Mesenteric fat pad (tissue), 1 donor: ENCODE measurements at places on chromosomes 6 and 20. TPM values are rescaled to one million over a fixed set of nuclear protein-coding genes. Genes with fewer than 3 reads are reported as not detected.

DNA sequence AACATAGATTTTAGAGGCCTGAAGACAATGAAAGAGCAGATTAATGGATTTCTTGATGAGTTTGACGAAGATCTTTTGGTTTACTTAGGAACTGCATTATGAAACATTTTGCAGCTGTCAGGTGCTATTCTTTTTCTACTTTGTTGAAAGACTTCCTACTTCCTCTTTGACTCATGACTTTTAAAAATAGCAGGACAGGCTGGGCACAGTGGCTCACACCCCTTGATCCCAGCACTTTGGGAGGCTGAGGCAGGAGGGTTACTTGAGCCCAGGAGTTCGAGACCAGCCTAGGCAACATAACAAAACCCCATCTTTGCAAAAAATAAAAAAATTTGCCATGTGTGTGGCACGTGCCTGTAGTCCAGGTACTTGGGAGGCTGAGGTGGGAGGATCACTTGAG, 52.0 kb downstream of the ITCH start:
- no peak for DNase-seq

DNA sequence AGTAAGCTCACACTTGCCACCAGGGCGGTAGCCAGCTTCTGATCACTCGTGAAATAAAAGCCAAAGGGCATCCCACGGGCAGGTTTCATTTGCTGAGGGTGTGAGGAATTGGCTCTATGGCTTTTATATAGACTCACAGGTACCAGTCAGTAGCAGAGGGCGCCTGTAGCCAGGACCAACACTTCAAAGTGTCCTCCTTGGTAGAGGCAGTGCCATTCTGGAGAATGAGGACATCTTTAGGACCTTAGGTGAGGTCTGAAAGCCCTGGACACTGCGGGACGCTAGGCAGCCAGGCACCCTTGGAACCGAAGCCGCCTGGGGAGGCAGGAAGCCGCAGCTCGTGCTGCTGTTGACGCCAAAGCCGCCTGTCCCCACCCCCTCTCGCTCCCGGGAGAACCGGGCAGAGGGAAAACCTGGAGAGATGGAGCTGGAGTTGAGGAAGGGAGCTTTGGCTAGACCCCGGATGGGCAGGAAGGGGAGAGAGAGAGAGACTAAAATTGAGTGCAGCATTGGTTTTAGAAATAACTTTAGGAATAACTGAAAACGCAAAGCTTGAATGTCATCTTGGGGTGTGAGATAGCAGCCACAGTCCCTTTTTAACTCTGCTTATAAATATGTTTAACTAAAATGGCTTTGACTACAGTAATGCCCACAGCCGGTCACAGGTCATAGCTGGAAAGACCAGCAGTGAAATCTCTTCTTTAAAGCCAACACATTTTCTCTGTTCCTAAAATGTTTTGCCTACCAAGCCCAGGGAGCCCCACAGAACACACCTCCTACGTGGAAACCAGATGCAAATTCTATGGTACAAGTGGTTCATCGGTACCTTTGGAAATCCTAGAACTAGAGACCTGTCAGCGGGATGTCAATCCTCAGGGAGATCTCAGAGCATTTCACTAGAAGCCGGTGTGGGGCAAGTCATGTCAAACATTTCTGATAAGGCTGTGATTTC, 128.5 kb upstream of the CDYL start:
- no peak for DNase-seq

DNA sequence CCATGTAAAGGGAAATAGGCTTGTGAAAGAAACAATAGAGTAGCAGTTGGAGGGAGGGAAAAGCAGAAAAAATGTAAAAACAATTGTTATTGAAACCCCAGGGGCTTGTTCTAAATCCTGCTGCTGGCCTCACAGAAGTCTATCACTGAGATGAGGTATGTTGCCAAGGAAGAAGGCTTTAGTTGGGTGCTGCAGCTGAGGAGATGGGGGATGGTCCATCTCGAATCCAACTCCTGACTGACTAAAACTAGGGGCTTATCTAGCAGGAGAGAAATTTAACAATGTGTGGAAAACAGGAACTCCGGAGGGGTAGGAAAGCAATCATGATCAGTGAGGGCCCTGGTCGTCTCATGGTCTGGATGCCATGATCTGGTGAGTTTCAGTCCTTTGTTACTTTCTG, 225.0 kb upstream of the EXOC2 start:
- DNase-seq, result no peak

DNA sequence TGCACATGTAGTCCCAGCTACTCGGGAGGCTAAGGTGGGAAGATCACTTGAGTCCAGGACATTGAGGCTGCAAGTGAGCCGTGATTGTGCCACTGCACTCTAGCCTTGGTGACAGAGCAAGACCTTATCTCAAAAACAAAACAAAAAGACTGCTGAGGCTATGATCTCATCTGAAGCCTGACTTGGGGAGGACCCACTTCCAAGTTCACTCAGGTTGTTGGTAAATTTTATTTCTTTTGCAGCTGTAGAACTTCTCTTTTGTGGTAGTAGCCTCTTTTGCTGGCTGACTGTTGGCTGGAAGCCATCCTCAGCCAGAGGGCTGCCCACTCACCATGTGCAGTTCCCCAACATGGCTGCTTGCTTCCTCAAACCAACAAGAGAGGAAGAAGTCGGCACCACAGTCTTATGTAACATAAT, 36.8 kb upstream of the ME1 start:
- no peak for DNase-seq

GRCh38 chr6:111685058-111685457, 79.4 kb upstream of the TRAF3IP2 start:
- DNase-seq, result no peak

- no peak for DNase-seq
These were observed 333 bp upstream of the SMIM13 start for GRCh38 chr6:11093376-11093625.

DNA sequence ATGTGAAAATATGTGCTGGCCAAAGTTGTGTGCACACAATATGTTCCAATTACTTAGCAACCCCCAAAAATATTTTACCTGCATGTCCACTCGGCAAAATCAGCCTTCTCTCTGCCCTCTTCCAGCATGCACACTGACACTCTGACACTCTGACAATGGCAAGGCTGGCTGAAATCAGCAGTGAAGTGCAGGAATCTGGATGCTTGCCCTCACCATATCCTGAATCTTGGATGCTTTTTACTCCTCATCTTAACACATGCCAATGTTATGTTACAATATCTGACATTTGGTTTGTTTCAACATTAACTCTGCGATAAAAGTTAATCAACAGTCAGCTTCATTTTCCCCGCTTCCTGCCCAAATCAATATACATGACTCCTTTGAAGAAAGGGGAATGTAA, 203.2 kb downstream of the COL9A1 start:
- no peak for DNase-seq

DNA sequence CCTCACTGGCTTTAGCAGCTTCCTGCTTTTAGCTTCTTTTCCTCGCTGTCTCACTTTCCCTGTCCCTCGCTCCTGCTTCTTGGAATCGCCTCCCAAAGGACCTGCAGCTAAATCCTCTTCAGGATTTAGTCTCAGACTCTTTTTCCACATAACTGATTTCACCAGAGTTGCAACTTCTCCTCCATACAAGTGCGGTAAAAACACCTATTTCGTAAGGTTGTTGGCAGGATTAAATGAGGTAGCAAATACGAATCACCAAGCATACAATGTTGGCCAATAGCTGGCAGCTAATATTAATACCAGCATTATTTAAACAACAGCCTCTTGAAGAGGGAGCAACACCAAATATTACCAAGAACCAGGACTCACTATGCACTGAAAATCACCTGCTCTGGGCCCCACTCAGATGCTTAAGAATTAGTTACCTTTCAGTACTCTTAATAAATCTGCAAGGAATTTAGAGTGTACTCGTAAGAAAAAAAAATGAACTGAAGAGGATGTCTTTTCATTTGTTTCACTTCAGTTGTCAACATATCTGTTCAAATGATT, 123.0 kb downstream of the DTNBP1 start:
- no peak for DNase-seq

DNA sequence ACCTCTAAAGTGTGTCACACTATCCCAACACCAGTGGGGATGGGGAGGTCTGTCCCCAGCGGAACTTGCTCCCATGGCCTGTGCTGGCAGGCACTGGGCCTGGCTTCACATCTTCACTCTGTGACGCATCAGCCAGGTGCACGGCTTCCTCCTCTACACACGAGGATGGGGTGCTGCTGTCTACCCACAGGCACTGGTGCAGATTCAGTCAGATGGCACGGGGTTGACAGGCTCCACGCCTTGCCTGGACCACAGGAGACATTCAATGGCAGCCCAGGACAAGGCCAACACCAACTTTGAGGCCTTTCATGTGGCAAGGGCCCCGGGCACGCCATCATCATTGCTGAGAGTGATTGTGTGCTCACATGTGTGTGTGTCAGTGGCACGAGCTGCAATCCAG, 92.4 kb downstream of the TMEM242 start:
- peak; percentile 55 for DNase-seq

DNA sequence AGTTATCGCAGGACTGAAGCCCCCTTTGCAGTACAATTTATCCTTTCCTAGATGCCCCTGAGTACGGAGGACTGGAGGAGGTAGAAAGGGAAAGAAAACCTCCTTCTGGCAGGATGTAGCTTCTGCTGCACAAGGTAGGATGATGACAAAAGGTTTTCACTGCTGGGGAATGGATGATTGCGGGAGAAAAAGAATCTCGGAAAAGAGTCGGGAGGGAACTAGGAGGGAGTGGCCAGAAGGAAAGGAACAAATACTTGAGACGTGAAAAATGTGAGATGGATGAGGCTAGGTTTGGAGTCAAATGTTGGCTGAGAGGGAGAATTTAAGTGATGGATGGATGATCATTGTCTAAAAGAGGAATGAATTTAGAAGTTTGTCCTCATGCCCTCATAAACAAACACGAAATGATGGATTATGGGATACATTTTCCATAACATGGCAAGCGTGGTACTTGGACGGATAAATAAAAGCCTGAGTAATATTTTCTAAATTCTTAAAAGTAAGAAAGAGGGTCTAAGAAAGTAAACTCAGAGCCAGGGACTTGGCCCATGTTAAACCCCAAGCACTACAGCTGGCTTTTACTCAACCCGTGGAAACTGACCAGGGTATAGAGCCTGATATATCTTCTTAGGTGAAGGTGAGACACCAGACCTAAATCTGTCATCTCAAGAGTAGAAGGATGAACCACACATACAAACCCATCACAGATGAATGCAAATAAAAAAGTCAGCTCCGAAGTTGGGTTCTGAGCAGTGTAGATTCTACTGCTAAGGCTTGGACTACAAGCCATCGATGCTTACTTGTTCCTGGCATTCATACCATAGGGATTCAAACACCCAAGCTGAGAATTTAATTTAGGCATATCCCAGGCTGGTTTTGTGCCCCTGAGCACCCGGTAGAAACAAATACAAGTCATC, 72.4 kb downstream of the HFE start:
- no peak for DNase-seq

- DNase-seq, result no peak
These were observed 397.8 kb downstream of the LAMA2 start for GRCh38 chr6:129280749-129281148.

DNA sequence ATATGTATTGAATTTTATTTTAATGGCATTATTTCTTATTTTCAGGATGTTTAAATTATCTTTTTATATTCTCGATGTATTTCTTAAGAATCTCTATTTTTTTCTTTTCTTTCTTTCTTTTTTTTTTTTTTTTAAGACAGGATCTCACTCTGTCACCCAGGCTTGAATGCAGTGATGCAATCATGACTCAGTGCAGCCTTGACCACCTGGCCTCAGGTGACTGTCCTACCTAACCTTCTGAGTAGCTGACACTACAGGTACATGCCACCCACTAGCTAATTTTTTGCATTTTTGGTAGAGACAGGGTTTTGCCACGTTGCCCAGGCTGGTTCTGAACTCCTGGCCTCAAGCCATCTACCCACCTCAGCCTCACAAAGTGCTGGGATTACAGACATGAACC, 143.8 kb upstream of the LAMA2 start:
- DNase-seq, result no peak

- DNase-seq, result no peak
These were observed 69.4 kb upstream of the RNF24 start for GRCh38 chr20:4084721-4085120.

DNA sequence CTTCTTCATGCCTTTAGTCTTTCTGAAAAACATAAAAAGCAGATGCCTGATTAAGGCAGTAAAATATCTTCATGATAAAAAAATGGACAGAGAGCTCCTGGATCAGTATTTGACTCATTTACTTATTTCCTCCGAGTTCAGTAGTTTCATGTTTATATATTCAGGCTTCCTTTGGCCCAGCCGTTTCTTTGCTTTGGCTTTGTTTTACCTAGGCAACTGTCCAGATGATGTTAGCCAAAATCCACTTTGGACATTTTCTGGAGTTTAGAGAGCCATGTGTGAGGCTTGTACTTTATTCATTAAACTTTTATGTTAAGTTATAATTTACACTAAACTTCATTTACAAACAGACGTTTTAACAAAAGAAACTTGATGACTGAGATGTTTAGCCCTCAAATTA, 307.1 kb upstream of the RSPO3 start:
- DNase-seq, result no peak

GRCh38 chr6:27176096-27176495, 71.4 kb upstream of the PRSS16 start:
- DNase-seq, result no peak

DNA sequence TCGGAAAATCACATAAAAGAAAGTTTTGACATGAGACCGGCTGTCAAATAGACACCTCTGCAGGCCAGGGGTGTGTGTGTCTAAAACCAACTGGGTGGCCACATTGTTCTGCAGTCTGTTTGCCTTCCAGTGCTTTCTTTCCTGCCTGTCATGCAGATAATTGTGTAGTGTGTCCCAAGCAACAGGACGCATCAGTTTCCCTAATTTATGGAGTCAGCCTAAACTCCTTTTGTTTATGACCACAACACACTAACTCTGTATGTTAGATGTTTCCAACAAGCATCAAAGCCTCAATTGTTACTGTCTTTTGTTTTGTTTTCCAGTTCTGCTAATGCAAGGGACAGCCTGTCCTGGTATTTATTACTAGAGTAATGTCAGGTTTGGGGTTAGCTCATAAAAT, 205.7 kb downstream of the ATXN1 start:
- DNase-seq, result no peak

- DNase-seq, result no peak
These were observed 27.1 kb downstream of the HSF2 start for GRCh38 chr6:122426597-122426996.

DNA sequence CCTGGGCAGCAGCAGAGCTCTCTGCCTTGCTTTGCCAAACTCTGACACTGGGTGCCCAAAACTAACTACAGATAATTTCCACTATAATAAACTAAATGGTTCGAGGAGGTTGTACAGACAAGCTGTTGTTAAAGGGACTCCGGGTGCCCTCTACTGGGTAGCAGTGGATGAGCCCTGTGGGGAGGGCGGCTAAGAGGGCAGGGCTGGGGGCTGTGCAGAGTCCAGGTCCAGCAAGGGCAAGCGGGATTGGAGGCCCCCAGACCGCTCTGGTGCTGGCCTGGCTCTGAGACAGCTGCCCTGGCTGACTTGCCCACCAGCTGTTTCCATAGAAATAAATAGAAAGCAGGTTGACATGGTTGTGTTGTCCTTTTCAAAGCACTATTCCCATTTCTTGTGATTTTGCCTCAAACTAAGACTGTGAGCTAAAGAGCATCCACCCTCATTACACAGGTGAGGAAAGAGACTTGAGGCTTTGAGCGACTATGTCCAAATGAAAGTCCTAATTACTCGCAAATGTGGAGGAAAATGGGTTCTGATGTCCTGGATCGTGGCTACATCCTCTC, 167.6 kb upstream of the CST7 start:
- DNase-seq, result peak; percentile 60

The DNPH1 gene
- 36.5 TPM for total RNA-seq

The ZC2HC1B gene
- not detected for total RNA-seq

The COX4I2 gene
- total RNA-seq, result 2.3 TPM

The IYD gene
- not detected for total RNA-seq

The CST5 gene
- total RNA-seq, result not detected

The LHFPL5 gene
- not detected for total RNA-seq

The CYB5R4 gene
- total RNA-seq, result 24.6 TPM

The HLA-DMB gene
- total RNA-seq, result 12.3 TPM
